ENCODE measurements at places on chromosomes 3 and 15. TPM values are rescaled to one million over a fixed set of nuclear protein-coding genes. Genes with fewer than 3 reads are reported as not detected.

GRCh38 chr3:46348823-46349482 is 5.0 kb upstream of the CCR2 start:
- no peak for DNase-seq

DNA sequence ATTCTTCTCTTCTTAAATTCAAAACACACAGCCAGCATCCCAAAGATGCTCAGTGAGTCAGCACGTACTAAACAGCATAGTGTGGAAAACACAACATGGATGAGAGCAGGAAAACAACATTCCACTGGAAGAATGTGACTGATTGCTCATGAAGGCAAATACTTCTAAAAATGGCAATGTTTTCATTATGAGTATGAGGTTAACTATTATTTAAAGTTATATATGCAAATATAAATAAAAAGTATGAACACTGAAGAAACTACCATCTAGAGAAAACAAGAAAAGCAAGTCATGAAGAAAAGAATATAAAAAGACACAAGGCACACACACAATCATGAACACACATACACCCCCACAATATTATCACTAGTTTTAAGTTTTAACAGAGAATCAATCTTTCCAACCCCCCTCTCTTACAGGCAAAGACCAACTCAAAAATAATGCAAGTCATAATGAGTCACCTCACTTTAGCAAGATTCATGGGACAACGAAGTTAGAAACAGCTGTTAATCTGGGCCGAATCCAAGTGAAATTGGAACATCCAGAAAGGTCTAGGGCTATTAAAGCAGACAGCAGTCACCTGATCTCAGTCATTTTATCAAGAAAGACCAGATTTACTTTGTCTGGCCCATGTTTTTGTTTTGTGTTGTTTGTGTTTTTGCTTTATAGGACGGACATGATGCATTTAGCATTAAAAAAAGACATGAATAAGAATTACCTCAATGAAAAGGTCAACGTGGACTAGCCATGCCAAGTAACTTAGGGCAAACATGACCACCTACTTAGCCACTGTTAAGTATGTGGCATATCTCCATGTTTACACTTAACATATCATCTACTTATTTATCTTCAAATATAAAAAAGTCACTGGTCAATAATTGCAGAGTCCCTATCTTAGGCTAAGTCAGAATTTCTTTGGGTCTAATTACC is 18.1 kb downstream of the GBE1 start:
- no peak for DNase-seq

Gene CLPX
- total RNA-seq: 66.6 TPM

- DNase-seq: no peak
These were observed 13.2 kb downstream of the PLA2G4D start for GRCh38 chr15:42080919-42081830.

DNA sequence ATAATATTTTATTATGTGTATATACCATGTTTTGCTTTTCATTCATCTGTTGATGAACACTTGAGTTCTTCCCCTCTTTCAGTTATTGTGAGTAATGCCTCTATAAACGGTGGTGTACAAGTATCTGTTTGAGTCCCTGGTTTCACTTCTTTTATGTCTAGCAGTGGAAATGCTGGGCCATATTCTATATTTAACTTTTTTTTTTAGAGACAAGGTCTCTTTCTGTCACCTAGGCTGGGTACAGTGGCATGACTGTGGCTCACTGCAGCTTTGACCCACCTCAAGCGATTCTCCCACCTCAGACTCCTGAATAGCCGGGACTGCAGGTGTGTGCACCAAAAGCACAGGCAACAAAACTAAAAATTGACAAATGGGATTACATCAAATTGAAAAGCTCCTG is 19.9 kb downstream of the GOLM2 start:
- DNase-seq: peak; percentile 34

- DNase-seq: no peak
These were observed 697 bp downstream of the CHSY1 start for GRCh38 chr15:101250873-101251829.

- DNase-seq: no peak
These were observed 776.5 kb downstream of the ROBO2 start for GRCh38 chr3:77816366-77816765.

DNA sequence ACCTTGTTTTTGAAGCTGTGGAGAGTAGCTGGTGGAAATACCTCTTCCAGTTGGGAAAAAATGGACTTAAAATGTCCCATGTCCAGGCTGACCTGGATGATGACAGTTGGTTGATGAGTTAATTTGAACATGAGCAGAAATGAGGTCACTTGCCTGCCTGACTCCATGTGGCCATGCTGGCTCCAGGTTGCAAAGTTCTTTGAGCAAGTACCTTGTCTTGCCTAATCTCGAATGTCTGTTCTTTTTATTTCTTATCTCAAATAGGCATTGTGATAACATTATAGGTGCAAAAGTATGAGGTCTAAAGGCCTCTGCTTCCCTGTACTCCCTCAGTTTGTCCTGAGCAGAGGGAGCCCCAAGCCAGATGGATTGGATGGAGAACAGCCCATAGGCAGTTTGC is 9.0 kb downstream of the MAPKBP1 start:
- no peak for DNase-seq

- DNase-seq: no peak
These were observed 790.1 kb upstream of the CFAP20DC start for GRCh38 chr3:59839810-59840515.

GRCh38 chr15:70435369-70435768 is 328.0 kb downstream of the UACA start:
- no peak for DNase-seq

DNA sequence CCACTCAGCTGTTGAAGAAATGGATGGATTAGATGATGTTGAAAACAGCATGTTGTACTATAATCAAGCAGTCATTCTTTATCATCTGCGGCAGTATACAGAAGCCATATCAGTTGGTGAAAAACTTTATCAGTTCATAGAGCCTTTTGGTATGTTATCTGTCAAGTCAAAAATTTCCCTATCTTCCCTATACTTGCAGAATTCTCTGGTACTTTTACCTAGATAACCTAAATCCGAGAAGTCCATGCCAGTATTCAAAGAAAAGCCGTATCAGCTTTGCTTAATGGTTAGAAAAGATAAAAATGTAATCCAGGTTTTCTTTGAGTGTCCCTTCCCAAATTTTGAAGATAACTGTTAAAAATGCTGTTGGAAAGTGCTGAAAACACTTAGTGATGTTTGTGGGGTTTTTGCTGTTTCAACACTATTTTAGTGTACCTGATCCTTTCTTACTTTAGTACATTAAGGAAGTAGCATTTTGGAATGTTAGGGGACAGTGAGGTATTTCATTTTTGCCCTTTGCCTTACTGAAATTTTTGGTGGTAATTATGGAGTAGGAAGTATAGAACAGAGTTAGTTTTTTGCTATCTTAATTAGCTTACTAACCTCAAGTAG is 23.8 kb downstream of the CNOT10 start:
- no peak for DNase-seq

Gene VEPH1
- not detected for total RNA-seq

Gene PPM1L
- total RNA-seq: 2.1 TPM

- DNase-seq: peak; percentile 65
These were observed 519 bp downstream of the ASB7 start for GRCh38 chr15:100602823-100603393.

DNA sequence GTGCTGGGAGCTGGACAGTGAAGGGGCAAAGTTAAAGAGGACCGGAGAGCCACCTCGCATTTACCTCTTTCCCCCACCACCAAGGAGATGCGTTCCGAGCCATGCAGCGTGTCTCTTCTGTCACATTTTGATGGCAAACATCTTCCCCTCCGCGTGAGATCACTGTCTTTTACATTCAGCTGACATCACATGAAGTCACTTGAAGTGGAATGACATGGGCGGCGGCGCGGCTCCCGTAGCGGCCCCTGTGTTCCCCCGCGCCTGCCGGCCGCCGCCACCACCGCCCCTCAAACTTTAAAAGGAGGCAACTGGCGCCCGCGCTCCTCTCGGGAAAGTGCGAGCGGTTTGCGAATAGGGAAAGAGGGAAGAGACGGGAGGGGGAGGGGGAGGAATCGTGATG is at the start of gene FEZF2:
FEZF2 (minus strand) TSS at position 336 of the 400 bp plus-strand sequence. CDS start 682 bp downstream, outside the sequence.
- DNase-seq: no peak

- DNase-seq: no peak
These were observed 358.5 kb downstream of the WDR72 start for GRCh38 chr15:53400986-53401385.

DNA sequence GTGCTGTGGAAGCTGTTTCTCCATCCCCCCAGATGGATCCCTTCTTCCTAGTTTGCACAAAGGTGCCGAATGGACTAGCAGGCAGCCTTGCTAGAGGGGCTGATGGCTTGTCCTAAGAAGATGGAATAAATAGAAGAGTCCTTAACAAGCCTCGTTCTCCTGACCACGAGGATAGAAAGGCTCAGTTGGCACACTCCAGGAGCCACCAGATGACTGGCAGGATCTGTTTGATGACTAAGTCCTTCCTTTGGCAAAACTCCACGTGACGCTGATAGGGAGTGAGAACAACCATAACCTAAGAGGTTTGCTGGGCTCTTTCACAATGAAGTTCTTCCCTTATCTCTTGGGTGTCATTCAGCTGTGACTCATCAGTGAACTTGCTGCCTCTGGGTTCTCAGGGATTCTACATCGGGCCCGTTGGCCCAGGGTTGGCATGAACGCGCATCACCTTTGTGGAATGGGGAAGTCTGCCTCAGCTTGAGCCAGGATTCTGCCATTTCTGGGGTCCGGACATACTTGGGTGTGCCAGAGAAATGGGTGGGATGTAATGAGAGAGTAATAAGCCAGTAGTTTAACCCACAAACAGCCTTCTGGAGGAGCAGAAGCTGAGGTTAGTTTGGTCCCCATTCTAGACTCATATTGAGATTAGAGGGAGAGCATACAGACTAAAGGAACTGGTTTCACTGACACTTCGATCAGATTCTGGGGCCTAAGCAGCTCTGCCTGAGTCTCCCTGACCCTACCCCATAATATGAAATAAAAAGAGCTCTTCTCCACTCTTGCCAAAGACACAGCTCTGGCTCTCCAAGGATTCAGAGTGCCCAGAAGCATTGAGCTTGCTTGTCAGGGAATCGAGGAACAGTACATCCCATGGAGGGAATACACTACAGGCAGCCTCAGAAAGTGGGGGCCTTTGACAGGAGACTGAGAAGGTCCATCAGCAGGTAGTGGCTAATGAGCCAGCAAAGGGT is 2.0 kb upstream of the MELTF start:
- no peak for DNase-seq

DNA sequence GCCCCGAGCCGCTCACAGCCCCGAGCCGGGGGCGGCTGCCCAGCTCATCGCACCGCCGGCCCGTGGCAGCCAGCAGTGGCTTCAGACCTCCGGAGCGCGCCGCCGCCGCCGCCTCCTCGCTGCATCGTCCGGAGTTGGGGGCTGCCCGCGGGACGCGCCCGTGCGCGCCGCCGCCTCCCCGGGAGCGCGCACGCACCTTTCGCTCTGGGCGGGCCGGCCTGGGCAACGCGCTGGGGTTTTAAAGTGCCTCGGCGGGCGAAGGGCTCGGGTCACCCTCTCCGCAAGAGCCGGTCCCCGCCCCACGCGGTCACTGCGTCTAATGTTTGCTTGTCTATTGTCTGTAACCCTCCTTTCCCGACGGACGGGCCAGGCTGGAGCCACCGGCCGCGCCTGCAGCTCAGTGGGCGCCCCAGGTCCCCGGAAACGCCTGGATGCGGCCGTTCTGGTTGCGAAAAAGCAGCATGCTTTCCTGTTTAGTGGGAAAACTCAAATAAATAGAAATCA is at the start of gene RYK:
RYK (minus strand) TSS at position 143 of the 504 bp plus-strand sequence. CDS start 205 bp downstream, outside the sequence.
- peak; percentile 80 for DNase-seq

GRCh38 chr3:187150599-187150998 is 11.3 kb upstream of the RPL39L start:
- DNase-seq: peak; percentile 62

Gene RLBP1
- not detected for total RNA-seq

GRCh38 chr3:33505027-33505426 is 64.8 kb upstream of the UBP1 start:
- no peak for DNase-seq

DNA sequence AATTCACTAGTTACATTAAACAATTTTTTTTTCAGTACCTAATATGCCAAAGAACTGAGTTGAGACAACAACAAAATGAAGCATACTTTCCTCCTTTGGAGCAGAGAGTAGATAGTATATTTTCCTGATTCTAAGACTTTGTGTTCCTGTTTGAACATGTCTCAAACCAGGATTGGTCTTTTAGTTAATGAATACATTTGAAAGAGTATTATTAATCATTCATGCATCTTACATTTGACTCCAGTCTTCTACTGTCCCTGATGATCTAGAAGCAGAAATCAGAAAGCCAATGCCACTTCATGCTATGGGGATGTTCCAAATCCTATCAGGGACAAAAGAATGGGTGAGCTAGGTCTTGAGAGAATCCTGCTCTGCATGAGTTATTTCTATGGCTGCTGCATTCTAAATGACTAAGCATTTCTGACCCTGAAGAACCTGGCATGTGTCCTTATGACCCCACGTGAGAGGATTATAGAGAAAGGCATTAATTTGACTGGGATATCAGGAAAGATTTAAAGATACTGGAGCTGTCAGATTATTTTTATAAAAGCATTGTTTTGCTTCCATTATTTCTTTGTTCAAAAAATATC is 32.9 kb upstream of the MBNL1 start:
- no peak for DNase-seq

DNA sequence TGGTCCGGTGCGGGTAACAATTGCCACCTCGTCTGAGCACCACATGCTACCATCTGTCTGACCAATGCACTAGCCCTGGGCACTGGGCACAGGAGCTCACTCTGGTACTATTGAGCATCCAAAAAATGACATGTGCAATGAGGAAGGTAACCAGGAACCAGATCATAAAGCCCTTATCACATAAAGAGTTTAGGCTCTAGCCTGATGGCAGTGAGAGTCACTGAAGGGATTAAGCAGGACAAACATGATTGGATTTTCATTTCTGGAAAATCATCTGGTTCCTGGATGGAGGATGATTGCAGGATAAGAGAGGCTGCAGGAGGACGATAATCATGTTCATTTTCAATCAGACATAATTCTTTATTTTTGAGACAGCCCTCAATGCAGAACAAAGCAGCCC is 12.4 kb downstream of the NDUFB4 start:
- no peak for DNase-seq

Gene COL6A5
- not detected for total RNA-seq

Gene KIF23
- 120 TPM for total RNA-seq

- DNase-seq: no peak
These were observed 345.7 kb downstream of the CNTN3 start for GRCh38 chr3:74268753-74269152.

Measured in activated naive CD4-positive, alpha-beta T cell treated with anti-CD3 and anti-CD28 coated beads, Interleukin-2, amount 50 U/mL, for 72 hours (primary cell).